ENCODE measurements at places on chromosomes 12 and 14. TPM values are rescaled to one million over a fixed set of nuclear protein-coding genes. Genes with fewer than 3 reads are reported as not detected.

The ENDOU gene
- total RNA-seq: not detected

The SMIM41 gene
- total RNA-seq: 9.8 TPM

The PLA2G1B gene
- not detected for total RNA-seq

The KRT3 gene
- not detected for total RNA-seq

The LPAR5 gene
- not detected for total RNA-seq

The TMEM121 gene
- 10.0 TPM for total RNA-seq

The ANAPC5 gene
- 113 TPM for total RNA-seq

The IRAK3 gene
- 8.1 TPM for total RNA-seq

The TMEM263 gene
- 105 TPM for total RNA-seq

The ANKRD52 gene
- 9.7 TPM for total RNA-seq

The GUCY2C gene
- total RNA-seq: not detected

The AQP2 gene
- total RNA-seq: not detected

The HOXC11 gene
- 0.14 TPM for total RNA-seq

The MYBPC1 gene
- total RNA-seq: not detected

The TDRD9 gene
- 0.37 TPM for total RNA-seq

The SLCO1C1 gene
- total RNA-seq: not detected

The TMPRSS12 gene
- total RNA-seq: not detected

The MFAP5 gene
- total RNA-seq: 20.3 TPM

The PTGER2 gene
- total RNA-seq: 6.6 TPM

The CLEC9A gene
- total RNA-seq: not detected

The DHH gene
- total RNA-seq: under 0.01 TPM

The EEF1AKMT3 gene
- total RNA-seq: 4.3 TPM

The MYH6 gene
- not detected for total RNA-seq

The NUAK1 gene
- 25.8 TPM for total RNA-seq

The RPL10L gene
- total RNA-seq: not detected

The HSPB8 gene
- total RNA-seq: 9.8 TPM

The SERPINA1 gene
- total RNA-seq: not detected

Measured in smooth muscle cell of bladder (primary cell).